ENCODE measurements at places on chromosomes 5 and 9.
A peak's percentile ranks its signal among the peaks of the same experiment; 100 is the strongest.

DNA sequence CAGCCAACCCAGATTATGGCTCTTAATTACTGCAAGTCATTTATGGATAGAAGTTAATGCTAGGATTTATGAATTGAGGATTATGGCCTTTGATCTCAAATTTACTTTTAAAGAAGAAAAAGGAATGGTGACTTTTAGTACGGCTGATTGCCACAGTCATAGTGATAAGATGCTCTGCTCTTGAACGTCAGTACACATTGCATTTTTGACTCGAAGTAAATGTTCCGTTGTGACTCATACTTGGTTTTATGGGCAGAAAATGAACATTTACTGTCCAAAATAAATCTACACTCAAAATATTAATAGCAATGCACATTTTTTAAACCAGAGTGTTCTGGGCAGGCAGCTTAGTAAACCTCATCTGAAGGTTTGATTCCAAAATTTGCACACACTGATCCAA lies 830 bp downstream of the ADAMTSL1 start:
- peak; percentile 63 for DNase-seq

- no peak for DNase-seq
Observed at GRCh38 chr5:2190549-2190948, 307.8 kb upstream of the IRX4 start.

GRCh38 chr9:29637471-29638237 lies 2064.4 kb upstream of the C9orf72 start:
- DNase-seq: no peak

DNA sequence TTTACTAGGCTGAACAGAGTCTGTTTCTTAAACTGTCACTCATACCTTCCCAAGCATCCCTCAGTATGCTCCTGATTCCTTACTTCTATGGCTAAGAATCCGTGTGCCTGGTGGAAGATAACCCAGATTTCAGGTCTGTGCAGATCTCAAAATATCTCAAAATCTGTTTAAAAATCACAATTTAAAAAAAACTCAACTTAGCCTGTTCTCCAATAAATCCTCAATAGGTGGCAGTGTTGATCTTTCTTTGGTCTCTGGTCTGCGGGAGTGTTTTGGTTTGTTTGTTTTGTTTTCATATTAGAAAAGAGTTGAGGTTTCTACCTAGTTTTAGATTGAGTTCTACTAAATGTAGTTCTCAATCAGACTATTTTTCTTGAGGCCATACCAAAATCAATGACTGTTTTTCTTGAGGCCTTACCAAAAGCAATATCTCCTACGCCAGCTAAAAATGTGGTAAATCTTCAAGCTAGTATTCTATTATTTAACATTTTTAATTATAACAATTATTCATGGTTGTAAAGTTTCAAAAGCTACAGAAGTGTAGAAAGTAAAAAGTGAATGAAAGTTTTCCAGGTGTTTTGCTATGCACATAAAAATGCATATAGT lies 57.9 kb downstream of the TGFBR1 start:
- peak; percentile 36 for DNase-seq

GRCh38 chr9:130531670-130532069 lies 47.7 kb upstream of the FUBP3 start:
- no peak for DNase-seq

- DNase-seq: no peak
Observed at GRCh38 chr9:135043345-135043744, 44.1 kb upstream of the OLFM1 start.

DNA sequence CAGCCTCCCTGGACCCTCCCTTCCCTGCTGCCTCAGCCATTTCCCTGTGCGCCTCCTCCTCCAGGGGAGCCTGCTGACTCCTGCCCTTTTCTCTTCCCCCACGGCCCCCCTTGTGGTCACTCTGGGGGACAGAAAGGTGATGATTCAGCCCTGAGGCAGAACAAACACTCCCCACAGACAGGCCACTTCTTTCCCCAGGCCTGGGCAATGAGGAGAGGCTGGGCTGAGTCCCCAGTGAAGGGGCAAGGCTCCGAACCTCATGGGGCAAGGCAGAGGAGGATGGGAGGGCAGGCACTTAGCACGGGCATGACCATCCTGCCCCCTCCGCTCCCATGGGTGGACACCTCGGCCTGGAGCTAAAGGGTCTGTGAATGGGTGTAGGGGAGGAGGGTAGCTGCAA lies 21.0 kb downstream of the CSF1R start:
- DNase-seq: peak; percentile 44

DNA sequence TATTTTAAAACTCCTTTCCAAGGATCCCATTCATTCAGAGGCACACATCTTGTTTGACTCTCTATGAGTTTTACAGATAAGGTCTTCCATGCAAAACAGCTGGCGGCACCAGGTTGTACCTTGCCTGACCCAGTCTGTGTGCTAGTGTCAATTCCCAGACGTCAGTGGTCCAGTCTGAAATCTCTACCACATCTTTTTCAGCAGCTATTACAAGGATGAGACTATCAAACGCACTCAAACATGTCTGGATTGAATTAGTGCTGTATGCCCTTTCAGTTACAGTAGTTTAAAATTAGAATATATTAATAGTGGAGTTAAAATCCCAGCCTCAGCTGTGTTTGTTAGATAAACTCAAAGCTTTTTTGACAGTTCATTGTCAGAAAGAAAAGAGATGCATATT lies 11.7 kb downstream of the CDC14B start:
- peak; percentile 25 for DNase-seq

GRCh38 chr5:122727112-122727541 lies 47.8 kb upstream of the SNX2 start:
- peak; percentile 75 for DNase-seq

- DNase-seq: no peak
Observed at GRCh38 chr5:133694181-133694831, 82.0 kb upstream of the FSTL4 start.

DNA sequence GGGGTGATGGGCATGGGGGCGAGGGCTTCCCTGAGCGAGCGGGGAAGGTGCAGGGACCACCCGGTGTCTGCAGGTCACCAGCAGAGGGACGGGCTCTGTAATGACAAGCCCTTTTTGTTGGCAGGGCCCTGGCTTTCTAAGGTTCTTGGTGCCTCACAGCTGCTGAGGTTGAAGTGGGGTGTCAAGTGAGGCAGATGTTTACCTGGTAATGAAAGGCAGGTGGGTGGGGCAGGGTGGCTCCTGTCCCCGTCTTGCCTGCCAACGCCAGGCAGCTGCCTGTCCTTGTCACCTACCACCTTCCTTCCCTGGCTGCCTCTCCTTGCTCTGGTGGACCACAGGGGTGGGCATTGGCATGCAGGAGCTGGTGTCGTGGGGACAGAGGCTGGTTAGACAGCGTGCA lies 41.0 kb upstream of the SEMA4D start:
- no peak for DNase-seq

- DNase-seq: no peak
Observed at GRCh38 chr5:152811988-152812387, 406.9 kb upstream of the NMUR2 start.

DNA sequence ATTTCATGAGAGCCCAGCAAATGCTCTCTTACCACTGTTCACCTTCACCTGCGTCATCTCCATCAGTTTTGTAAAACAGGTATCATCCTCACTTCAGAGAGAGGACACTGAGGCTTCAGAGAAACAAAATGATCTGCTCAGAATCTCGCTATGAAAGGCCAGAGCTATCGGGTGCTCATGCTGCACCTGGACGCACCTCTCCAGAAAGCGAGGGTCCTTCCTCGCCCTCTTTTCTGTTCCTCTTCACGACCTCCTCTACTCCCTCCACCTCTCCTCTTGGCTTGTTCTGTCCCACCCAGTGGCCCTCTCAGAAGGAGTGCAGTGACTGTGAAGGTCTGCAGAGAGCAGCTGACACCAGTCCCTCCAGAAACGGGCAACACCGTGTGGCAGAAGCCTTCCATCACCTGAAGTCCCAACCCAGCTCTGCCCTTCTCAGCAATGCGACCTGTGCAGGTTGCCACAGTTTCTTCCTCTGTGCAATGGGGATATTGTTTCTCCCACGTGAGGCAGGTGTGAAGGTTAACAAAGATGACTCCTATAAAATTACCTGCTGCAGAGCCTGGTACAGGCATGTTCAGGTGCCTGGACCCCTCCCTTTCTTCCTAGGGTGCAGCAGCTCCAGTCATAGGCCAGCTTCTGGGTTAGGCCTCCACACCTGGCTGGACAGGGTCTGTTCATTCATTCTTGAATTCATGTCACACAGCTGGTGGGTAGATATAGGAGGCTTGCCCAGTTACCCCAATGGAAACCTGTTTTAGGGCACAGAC lies 45.3 kb upstream of the ANGPTL2 start:
- no peak for DNase-seq

GRCh38 chr5:3564116-3564515 lies 31.5 kb upstream of the IRX1 start:
- no peak for DNase-seq

GRCh38 chr9:20507431-20507830 lies 114.9 kb downstream of the MLLT3 start:
- peak; percentile 11 for DNase-seq

GRCh38 chr5:84438456-84438855 lies 53.8 kb upstream of the EDIL3 start:
- DNase-seq: no peak

- no peak for DNase-seq
Observed at GRCh38 chr5:116573702-116574366, 789 bp downstream of the SEMA6A start.

DNA sequence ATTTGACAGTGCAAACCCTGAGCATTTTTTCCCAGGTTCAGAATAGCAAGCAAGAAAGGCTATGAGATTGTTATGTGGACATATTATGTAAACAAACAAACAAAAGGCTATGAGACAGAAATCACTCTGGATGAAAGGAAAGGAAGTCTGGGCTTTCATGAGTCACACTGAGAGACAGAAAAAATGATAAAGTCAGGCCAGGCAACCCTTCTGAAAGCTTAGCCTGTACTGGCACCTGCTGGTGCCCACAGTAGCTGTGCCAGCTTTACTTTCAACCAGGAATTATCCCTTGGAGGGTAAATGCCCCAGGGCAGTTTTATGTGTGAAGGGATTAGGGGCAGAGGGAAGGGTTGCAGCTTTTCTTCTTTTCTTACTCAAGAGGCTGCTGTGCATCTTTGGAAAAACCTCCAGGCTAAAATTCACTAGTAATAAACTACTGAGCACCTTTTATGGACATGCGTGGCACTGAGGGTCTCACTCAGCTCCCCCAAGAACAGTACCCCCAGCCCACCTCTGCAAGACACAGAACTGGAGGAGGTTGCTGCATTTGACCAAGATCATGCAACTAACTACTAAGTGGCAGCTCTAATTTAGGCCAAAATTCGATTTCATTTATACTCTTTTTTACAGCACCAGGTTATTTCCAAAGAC lies 41.7 kb downstream of the ACTL7B start:
- peak; percentile 42 for DNase-seq

DNA sequence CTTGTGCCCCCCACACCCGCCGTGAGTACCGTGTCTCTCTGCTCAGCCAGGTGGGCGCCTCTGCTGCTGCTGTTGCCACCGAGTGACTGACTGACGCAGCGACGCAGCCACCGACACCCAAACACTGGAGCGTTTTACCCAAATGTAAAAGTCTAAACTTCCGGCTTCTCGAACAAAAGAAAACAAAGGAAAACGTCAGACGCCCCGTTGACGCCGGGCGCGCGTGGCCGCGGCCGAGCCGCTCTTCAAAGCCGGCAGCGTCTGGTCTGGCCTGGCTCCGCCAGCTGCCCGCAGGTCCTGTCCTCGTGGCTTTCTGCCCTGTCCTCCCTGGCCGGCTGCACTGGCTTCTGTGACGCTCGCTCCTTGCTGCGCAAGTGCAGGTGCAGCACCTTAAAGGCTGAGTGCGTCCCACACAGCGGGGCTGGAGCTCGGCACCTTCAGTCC lies 41.4 kb upstream of the CLPTM1L start:
- peak; percentile 14 for DNase-seq

DNA sequence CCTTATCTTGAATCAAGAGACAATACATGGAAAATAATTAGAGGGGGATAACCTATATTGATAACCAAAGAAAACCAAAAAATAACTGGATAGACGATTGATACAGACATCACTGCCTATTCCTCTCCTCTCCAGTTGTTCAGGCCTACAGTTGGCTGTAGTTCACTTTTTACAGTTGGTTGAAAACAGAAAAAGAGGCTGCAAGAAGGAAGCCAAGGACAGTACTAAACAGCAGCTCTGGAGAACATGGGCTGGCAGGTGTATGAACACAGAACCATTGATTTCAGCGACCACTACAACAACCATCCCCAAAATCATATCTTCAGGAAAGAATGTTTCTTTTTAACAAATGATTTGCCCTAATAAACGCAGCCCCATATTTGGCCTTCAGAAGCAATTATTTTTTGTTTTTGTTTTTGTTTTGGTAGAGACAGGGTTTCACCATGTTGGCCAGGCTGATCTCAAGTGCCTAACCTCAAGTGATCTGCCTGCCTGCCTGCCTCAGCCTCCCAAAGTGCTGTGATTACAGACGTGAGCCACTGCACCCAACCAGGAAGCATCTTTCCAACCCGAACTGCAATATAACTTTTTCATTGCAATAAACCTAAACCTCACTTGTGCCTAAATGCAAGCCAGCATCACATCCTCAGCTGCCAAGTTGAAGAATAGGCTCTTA lies 64.3 kb downstream of the MLLT3 start:
- no peak for DNase-seq

DNA sequence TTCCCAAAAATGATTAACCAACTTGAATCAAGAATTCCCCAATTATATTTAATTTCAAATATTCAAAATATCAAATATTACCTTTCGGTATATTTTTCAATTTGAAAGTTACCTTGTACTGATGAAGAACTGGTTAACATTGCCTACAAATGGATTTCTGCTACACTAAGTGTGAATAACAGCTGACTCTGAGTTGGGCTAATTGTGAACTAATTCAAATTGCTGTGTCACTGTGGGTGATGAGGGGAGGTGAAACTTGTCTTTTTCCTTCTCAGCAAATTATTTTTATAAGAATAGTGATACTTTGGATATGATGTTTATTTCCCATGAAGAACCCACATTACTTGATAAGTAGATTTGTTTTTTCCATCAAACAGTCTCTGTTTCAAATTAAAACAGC lies 103.4 kb upstream of the RPS23 start:
- DNase-seq: no peak

GRCh38 chr5:177588413-177588909 lies 3.5 kb upstream of the TMED9 start:
- DNase-seq: no peak

Measured in AG10803 (cell line).